ENCODE measurements at places on chromosomes 5 and 9.

- no peak for DNase-seq
Measured at GRCh38 chr5:40743771-40744170, 12.0 kb downstream of the TTC33 start.

GRCh38 chr9:35521708-35522107 lies 31.8 kb downstream of the RUSC2 start:
- DNase-seq: peak; percentile 86

DNA sequence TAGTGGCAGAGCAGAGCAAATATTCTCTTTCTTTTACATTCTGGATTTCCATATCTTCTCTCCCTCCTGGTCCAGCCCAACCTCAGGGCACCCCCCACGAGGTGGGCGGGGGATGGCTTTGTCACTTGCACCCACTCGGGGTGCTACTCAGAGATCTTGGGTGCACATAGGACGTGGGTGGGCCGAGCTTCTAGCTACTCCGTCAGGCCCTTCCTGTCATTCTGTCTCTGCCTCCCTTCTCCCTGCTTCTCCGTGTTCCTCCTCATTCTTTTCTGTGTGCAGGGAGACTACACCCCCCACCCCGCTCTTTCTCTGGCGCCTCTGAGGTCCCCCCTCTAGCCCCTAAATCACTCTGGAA lies 19.5 kb downstream of the PCDHGC5 start:
- no peak for DNase-seq

GRCh38 chr9:114273461-114273881 lies 49.4 kb upstream of the ORM1 start:
- no peak for DNase-seq

DNA sequence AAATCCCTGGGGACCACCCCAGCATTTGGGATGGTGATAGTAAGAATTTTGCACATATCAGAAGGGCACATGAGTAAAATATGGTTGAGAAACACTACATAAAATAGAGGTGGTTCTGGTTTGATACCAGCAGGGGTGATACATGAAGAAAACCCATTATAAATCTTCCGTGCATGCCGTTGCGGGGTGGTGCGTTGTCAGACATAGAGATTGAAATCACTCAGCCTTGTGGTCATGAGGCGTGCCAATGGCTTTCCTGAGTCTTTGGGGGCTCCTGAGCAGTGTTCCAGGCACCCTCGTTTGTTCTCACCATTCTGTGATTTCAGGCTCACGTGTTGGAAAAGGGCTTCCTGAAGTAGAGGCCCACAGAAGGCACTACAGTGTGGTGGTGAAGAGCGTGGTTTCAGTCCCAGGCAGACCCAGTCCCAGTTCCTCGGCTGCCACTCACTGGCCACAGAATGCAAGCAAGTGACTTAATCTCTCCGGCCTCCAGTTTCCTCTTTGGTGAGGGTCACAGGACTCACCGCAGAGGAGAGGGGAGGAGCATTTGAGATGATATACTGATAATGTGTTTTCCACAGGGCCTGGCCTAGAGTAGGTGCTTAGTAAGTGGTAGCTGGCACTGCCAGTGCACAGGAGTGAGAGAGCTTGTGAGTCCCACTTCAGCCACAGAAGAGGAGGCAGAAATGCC lies 20.5 kb upstream of the GLRX start:
- peak; percentile 83 for DNase-seq

DNA sequence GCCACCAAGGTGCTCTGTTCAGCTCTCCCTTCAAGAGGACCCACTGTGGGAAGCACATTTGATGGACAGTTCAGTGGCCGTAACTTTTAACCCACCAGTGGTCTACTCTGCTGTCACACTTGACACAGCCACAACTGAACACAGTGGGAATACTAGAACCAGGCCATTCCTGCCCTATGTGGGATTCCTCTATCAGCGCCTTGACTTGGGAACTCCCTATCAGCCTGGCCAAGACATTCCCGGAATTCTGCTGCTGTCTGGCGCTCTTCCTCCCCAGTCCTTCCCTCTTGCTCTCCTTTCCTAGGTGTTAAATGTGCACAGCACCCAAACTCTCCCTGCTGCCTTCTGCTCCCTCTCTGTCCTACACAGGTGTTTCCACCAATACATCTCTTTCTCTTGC lies 23.1 kb upstream of the SH3PXD2B start:
- peak; percentile 29 for DNase-seq

GRCh38 chr5:140420665-140421361 lies 19.2 kb downstream of the ANKHD1 start:
- no peak for DNase-seq

- DNase-seq: no peak
Measured at GRCh38 chr9:8338767-8339510, 539.4 kb upstream of the DMAC1 start.

GRCh38 chr5:1686016-1686802 lies 113.4 kb downstream of the MRPL36 start:
- DNase-seq: no peak

- no peak for DNase-seq
Measured at GRCh38 chr9:81145331-81145963, 543.9 kb downstream of the TLE1 start.

GRCh38 chr5:13609504-13609903 lies 335.0 kb downstream of the DNAH5 start:
- no peak for DNase-seq

DNA sequence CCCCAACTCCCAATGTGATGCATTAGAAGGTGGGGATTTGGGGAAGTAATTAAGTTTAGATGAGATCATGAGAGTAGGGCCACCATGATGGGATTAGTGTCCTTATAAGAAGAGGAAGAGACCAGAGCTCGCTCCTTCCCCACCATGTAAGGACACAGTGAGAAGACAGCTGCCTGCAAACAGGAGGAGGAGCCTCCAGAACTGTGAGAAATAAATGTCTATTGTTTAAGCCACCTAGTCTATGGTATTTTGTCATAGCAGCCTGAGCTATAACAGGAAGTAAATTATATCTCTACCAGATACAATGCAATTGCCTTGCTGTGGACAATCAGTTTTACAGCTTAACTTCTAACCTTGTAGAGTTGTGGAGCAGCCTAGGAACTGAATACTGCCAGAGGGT lies 58.0 kb downstream of the ANKRD33B start:
- DNase-seq: no peak

GRCh38 chr5:174221436-174221835 lies 175.9 kb downstream of the NSG2 start:
- DNase-seq: no peak

DNA sequence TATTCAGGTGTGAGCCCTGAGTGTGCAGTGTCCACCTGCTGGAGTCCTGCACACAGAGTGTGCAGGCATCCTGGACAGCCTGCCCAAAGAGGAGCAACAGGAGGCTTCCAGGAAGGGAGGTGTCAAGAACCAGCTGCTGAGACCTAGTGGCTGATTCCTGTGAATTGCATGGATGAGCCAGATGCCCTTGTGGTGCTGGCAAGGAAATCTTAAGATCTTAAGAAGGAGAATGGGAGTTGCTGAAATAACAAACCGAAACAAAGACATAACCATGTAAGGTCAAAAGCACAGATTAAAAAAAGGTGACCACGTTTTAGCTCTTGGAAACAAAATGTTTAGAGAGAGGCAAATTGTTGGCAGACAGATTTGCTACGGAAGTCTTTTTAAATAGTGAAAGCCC lies 29.3 kb upstream of the RPS23 start:
- peak; percentile 61 for DNase-seq

DNA sequence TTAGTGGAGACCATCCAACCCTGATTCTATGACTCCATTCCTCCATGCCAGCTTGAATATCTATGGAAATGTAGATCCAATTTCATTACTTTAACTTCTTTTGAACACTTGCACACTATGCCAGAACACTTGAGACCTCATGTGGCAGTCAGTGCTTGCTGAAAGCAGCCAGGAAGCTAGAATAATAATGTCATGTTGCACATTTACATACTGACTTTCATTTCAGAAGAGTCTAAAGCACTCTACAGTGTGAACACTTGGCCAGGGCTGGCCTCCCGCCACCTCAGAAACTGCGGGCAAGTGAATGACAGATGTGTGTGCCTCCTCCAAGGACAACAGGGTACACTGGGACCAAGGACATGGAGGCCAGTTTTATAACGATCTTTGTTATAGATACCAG lies 97.3 kb downstream of the SLF1 start:
- no peak for DNase-seq

- no peak for DNase-seq
Measured at GRCh38 chr9:126894052-126894603, 20.5 kb upstream of the RALGPS1 start.

- no peak for DNase-seq
Measured at GRCh38 chr5:81633891-81634290, 117.0 kb downstream of the SSBP2 start.

DNA sequence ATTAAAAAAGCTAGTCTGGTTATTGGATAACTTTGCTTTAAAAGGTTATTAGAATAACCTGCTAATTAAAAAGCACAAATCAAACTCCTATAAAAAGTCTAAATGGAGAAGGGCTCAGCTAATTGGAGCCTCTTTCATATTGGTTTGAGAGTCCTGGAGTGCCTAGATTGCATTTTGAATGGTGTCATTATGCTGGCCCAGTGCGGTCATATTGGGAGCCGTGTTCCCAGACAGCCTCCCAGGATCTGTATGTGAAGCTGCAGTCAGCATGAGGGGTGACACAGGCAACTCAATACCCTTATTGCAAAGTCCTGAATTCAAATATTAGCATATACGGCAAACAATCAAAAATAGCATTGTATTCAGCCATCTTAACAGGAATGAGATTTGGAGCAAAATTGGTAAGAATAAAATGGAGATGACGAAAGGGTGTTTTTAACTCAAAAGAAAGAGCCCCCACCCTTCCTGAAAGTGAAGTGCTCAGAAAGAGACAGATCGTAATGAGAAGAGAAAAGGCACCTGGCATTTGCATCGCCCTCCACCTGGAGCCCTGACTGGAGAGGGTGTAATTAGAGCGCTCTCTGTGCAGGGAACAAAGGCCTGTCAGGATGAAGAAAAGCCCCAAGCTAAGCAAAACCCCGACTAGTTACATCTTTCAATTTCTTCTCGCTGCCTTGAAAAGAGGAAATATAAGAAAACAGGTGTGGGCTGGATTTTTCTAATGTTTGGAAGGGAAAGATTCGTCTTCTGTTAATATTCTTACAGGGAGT lies 621.0 kb upstream of the ADAMTS16 start:
- DNase-seq: no peak

- DNase-seq: no peak
Measured at GRCh38 chr5:56729488-56729887, 85.9 kb upstream of the MAP3K1 start.

- no peak for DNase-seq
Measured at GRCh38 chr5:113654828-113655227, 141.3 kb downstream of the YTHDC2 start.

DNA sequence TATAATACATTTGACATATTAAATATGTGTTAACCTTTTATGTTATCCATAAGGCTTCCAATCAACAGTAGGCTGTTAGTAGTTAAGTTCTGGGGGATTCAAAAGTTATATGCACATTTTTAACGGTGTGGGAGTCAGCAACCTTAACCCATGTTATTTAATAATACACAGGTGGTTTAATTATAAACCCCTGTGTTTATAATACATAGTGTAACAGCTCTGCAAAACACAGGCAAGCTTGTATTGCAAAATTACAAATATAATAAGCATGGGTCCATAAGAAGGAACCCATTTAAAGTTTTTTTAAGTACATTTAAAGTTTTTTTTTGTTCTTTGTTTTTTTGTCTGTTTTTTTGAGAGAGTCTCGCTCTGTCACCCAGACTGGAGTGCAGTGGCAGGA lies 14.5 kb upstream of the RAD23B start:
- DNase-seq: no peak

GRCh38 chr5:140627972-140628371 lies 5.0 kb downstream of the CD14 start:
- DNase-seq: no peak

DNA sequence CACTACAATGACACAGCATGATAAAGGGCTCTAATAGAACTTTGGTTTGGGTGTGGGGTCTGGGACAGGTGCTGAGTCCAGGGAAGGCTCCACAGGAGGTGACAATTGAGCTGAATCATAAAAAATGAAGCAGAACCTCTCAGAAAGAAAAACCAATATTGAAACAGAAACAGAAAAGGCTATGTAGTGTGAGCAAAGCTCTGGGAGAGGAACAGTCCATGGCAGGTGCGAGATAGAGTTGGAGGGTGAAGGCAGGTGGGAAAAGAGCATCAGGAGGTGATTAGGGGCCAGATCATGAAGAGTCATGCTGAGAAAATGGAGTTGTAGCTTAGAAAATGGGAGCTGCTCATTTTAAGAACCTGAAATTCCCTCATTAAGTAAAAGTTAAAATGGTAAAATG lies 164.9 kb downstream of the KCTD16 start:
- no peak for DNase-seq

DNA sequence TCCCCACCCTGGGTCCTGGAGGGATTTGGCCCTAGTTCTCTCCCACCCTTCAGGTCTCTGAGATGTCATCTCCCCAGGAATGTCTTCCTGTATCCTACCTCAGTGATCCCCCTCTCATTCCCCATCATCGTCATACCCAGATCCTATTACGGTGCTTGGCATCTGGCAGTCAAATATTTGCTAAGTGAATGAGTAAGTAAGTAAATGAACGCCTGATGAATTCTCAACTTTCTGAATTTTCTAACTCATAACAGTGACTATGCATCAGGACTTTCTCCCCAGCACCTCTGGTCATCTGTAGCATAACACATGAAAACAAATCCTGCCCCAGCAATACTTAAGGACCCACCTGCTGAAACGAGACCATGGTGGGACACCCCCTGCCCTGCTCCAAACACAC lies 244.2 kb downstream of the EBF1 start:
- no peak for DNase-seq

GRCh38 chr5:76776391-76776790 lies 42.4 kb upstream of the F2RL1 start:
- DNase-seq: no peak

DNA sequence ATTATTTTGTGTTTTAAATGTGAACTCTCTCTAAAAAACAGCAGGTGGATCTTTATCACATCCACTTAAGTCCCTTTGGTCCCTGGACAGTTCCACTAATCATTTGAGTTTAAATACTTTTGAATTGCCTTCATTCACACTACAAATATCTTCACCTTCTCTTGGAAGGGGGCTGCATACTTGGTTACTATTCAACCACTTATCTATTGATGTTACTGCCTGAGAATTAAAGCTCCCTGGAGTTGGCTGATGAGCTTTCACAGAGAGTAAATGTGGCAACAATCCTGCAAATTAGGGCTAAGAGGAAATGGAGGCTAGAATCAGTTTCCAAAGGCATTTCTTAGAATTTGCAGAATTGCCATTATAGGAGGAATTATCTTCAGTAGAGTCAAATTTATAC lies 180.4 kb downstream of the ST8SIA4 start:
- DNase-seq: no peak

GRCh38 chr5:135591277-135591676 lies 12.5 kb upstream of the CXCL14 start:
- no peak for DNase-seq

DNA sequence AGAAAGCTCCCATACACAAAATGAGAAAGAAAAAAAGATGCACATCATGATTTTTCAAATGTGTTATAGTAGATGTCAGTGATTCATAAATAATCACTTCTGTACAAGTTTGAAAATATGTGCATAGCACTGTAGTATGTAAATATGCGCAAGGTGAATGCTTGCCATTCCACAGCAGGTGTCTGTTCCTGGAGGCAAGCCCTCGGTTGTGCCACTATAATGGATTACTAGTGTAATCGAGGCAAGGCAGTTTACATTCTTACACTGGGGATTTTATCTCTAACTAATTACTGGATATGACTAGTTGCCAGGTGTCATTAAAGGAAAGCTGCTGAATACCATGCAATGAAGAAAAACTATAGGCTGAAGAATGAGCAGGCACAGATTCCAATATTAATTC lies 93.6 kb downstream of the ARHGEF28 start:
- DNase-seq: no peak
